Fibroblast of the conjunctiva (primary cell): ENCODE measurements at places on chromosomes 4 and X.

GRCh38 chrX:101393530-101394305, 2.9 kb downstream of the RPL36A start:
- no peak for DNase-seq

GRCh38 chr4:151534195-151534594, 125.2 kb downstream of the FHIP1A start:
- DNase-seq, result no peak

GRCh38 chrX:152638443-152638904, 779 bp downstream of the GABRQ start:
- DNase-seq, result no peak

- no peak for DNase-seq
These were observed 11.2 kb downstream of the WDR1 start for GRCh38 chr4:10105421-10105820.

DNA sequence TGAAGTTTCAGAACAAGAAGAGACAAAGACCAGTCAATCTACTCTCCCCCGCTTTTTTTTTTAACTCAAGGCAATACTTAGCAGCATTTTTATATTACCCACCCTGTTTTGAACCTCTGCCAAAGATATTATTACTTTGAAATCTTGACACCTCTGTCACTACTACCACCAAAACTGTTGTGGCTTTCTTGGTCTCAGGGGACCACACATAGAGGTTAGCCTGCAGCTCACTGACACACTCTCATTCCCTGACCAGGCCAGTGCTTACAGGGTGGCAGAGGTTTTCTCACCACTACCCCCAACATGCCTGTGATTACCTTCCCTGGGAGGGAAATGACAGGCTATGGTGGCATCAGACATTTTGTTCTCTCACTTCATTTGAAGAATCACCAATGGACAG, 137.4 kb upstream of the STIM2 start:
- no peak for DNase-seq

DNA sequence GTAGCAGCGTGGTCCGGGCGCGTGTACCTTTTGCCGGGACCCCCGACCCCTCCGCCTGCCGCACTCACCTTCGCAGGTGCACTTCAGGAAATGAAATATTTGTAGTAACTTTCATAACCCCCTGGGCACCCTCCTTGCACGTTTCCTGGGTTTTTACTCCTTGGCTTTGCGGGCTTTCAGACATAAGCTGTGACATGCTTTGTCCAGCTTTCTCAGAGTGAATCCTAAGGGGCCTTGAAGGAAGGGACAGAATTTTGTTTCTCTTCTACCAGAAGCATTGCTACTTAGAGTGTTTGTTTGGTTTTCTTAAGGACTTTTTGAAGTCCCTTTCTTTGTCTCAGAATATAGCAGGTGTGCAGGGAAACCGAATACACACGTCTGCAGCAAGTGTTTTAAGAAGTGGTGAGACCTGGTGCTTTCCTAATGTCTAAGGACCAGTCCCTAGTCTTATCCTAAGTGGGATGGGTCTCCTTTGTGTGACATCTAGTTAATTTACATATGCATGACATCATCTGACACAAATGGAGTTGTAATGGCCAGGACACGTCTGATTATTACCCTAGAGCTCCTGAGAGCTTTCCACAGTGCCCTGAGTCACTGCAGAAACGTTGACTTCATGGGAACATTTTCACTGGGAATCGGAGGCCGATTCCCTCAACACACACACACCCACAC, 1.3 kb downstream of the FAM149A start:
- DNase-seq, result no peak

GRCh38 chr4:108427946-108428485, 192.4 kb upstream of the RPL34 start:
- DNase-seq, result no peak

GRCh38 chr4:182083671-182084410, 159.4 kb upstream of the TENM3 start:
- DNase-seq, result no peak

GRCh38 chr4:86036736-86037135, 323.1 kb downstream of the MAPK10 start:
- DNase-seq, result no peak

GRCh38 chrX:12719837-12720236, 71.4 kb upstream of the PRPS2 start:
- DNase-seq, result no peak

GRCh38 chr4:153497091-153497531, 31.0 kb downstream of the TMEM131L start:
- DNase-seq, result no peak

DNA sequence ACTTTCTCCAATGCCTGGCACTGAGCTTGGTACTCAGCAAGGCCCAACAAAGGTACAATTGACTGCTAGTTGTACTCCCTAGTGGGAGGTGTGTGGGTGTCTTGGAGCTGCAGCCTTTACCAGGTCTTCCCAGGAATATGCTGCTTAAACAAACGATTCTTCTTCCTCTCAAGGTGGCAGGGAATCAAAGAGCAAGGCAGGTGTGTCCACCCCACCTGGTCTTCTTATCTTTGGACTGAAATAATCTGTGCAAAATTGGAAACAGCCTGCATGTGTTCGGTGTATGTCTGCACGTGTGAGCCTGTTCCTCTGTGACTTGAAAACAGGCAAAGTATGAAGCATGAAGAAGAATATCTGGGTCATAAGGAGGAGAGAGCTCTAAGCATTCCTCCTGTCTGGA, 235.3 kb downstream of the PTTG2 start:
- no peak for DNase-seq

DNA sequence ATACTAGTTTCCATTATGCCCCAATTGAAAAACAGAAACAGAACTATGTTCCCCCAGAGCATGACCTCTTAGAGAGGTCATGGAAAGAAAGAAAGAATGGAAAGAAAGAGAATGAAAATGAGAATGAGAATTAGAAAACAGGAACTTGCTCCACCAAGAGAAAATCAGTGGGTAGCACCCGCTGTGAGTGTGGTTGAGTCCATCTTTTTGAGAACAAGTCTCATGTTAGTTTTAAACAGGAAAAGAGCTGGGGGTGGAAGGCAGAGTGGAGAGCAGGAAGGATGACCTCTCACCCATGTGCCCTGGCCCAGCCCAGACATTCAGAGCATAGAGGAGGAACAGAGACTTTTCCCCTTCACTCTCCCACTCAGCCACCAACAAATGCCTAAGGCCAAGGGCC, 4.9 kb downstream of the GSX2 start:
- DNase-seq, result no peak

GRCh38 chrX:126552313-126553022, at the start of gene DCAF12L1:
DCAF12L1 (minus strand) TSS chrX:126552814; CDS start chrX:126552608, 206 bp downstream.
- no peak for DNase-seq

DNA sequence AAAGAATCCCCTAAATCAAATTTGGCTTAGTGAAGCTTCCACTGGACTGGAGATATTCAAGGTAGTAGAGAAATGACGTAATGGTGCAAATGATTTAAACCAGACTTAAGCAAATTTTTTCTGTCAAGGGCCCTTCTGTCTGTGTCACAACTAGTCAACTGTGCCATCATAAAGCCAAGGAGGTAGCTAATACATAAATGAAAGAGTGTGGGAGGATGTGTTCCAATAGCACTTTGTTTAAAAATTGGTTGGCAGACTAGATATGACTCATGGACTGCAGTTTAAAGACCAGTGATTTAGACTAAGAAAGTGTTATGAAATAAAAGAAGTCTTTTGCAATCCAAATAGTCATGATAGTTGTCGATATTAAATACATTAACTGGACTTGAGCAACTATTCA, 24.3 kb upstream of the TEX13C start:
- DNase-seq, result no peak

GRCh38 chrX:17546356-17546755, 171.4 kb downstream of the NHS start:
- no peak for DNase-seq

DNA sequence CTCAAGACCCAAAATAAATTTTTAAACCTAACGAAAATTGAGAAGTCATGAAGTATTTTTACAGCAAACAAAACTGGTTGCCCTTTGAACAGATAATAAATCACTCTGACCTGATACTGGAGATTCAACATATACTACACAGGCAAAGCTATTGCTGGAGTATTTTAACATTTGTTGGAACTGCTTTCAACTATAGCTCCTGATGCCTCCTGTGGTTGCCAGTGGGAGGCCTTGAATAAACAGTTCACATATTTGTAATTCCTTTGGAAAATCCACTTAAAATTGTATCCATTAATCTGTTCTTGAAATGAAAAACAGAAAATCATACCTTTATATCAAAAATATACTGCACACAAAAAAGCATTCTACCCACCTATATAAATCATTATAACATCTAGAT, 605.1 kb downstream of the KCTD8 start:
- DNase-seq, result no peak

DNA sequence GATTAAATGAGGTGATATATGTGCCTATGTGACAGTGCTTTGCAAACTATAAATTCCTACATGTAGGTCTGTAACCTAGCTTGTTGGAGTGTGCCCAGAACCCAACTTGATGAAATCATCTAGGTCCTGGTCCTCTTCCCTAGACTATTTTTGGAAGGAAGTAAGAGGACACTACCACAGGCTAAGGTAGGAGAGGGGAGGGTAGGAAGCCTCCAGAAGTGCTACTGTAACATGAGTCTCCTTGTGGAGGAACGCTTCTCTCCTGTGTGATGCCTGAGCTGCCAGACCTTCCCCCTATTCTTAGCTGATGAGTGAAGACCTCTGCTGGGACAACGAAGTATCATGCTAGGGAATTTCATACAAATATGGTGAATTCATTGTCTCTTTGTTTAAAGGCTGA, 41.8 kb upstream of the IL21 start:
- no peak for DNase-seq

DNA sequence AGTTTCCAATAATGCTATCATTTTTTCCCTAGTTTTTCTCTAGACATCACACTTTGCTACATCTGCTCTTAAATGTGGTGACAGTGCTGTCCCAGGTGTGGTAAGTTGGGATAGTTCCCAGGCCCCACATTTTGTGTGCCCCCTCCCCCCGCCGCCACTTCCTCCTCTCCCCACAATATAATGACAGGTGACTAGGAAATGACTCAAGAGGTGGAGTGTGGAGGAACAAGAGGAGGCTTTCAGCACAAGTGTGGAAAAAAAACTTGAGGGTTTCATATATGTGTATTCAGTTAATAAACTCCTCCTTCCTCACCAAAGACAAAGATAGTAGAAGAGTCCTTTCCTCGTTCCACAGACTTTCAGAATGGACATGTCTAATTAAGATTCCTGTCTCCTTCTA, 18.3 kb upstream of the IL21 start:
- no peak for DNase-seq

DNA sequence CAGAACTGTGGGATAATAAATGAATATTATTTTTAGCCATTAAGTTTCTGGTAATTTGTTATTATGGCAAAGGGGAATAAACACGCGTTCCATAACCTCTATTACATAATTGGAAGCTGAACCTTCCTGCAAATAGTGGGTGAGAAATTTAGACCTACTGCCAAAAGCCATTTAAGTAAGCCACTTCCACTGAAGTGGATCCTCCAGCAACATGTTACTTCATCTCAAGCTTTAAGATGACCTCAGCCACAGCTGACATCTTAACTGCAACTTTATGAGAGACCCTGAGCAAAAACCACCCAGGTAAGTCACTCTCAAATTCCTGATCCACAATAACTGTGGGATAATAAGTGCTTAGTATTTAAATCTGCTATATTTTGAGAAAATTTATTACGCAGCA, 1048.6 kb downstream of the FAM133A start:
- no peak for DNase-seq

DNA sequence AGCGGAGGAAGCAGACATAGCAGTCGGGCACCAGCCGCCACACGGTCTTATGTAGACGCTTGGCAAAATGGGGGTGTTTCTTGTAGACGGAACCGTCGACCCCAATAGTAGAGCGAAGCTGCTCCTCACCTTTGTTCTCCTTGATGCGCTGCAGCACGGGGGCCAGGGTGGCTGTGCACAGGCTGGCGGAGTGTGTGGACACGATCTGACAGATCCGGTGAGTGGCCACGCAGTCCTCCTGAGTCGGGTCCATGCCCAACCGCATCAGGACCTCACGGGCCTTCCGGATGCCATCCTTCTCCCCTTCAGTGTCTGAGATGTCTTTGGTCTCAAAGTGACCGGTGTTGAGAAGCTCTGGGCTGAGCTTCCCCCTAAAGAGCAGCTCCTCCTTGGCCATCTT, 153.0 kb downstream of the TENT5D start:
- no peak for DNase-seq

DNA sequence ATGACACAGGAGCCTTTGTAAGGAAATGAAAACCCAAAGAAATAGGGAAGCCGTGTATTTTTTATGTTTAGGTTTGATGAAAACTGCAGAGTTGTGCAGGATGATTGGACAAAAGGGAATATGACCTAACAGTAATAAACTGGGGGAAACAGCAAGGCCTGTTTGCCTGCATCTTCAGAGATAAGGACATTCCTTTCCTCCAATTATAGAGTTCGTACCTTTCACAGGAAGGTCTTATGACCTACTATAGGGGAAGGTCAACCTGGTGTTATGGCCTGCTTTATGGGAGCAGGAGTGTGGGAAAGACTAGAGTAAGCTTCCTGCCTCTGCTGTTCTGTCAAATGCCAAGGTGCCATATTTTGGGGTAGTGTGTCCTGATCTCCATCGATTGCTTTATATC, 42.5 kb downstream of the BBS12 start:
- DNase-seq, result no peak

GRCh38 chr4:151801547-151802516, 41.0 kb upstream of the GATB start:
- peak; percentile 9 for DNase-seq

DNA sequence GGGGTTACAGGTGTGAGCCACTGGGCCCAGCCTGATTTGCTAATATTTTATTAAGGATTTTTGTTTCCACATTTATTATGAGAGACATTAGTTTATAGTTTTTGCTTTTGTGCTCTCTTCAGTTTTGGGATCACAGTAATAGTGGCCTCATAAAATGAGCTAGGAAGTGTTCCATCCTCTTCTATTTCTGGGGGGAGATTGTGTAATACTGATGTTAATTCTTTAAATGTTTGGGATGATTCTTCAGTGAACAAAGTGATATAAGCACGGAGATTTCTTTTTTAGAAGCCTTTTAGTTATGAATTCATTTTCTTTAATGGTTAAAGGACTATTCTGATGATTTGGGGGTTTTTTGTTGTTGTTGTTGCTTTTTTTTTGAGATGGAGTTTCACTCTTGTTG, 41.3 kb downstream of the RBMX start:
- no peak for DNase-seq

GRCh38 chr4:112910109-112910736, 139.2 kb upstream of the ANK2 start:
- DNase-seq, result peak; percentile 69

DNA sequence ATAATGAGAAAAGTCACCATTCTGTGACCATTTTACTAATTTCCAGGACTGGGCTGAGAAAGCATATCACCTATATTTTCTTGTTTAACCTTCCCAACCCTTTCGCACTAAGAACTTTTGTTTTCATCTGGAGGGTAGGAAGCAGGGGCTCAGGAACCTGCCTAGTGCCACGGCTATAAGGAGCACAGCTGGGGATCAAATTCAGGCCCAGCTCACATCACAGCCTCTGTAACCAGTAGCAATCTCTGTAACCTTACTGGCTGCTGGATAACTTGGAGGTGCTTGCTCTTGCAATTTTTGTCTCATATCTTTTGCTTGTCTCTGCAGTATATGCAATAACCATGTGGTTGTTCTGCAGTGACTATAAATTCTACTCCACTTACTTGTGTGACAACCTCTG, 76.7 kb upstream of the PLAC1 start:
- DNase-seq, result no peak

GRCh38 chrX:38335382-38335781, 8.1 kb upstream of the RPGR start:
- no peak for DNase-seq
